H9 (cell line): ENCODE measurements at places on chromosomes 16 and 17. TPM values are rescaled to one million over a fixed set of nuclear protein-coding genes. Genes with fewer than 3 reads are reported as not detected.

GRCh38 chr17:62891659-62892058 is 74.4 kb upstream of the TANC2 start:
- no peaks in the 10 kb centered on the region for H3K27me3 ChIP-seq
- H3K4me3 ChIP-seq: no peak overlapping the region
- peaks cover 7% of the 10 kb centered on the region; the same call in 1 of the 2 replicates for H3K4me1 ChIP-seq
- no peak overlapping the region for H3K27ac ChIP-seq

DNA sequence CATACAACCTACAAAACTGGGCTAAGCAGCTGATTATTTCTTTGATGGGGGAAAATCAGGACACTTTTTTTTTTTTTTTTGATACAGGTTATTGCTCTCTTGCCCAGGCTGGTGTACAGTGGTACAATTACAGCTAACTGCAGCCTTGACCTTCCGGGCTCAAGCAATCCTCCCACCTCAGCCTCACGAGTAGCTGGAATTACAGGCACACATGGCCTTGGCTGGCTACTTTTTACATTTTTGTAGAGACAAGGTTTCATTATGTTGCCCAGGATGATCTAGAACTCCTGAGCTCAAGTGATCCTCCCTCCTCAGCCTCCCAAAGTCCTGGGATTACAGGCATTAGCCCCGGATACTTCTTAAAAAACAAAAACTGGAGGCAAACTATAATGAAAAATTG is 20.6 kb upstream of the TMEM97 start:
- no peaks in the 10 kb centered on the region; the same call in 1 of the 2 replicates for H3K4me1 ChIP-seq
- no peaks in the 10 kb centered on the region for H3K27me3 ChIP-seq
- H3K36me3 ChIP-seq: no peaks in the 10 kb centered on the region

The KRTAP1-5 gene
- not detected in 2 replicates for total RNA-seq

The RHOT1 gene
- total RNA-seq: 24.4 and 24.9 TPM in 2 replicates

The CIBAR2 gene
- total RNA-seq: not detected in 2 replicates

GRCh38 chr16:56414366-56414765 is 11.0 kb downstream of the AMFR start:
- H3K27ac ChIP-seq: no peak overlapping the region
- H3K36me3 ChIP-seq: peaks cover 8% of the 10 kb centered on the region
- DNase-seq: no peak
- peaks cover 3% of the 10 kb centered on the region; the same call in 1 of the 2 replicates for H3K4me1 ChIP-seq

The IGF2BP1 gene
- 432 and 434 TPM in 2 replicates for total RNA-seq
